Central memory CD4-positive, alpha-beta T cell (primary cell): ENCODE measurements at places on chromosomes 1 and 21.
A peak's percentile ranks its signal among the peaks of the same experiment; 100 is the strongest.

DNA sequence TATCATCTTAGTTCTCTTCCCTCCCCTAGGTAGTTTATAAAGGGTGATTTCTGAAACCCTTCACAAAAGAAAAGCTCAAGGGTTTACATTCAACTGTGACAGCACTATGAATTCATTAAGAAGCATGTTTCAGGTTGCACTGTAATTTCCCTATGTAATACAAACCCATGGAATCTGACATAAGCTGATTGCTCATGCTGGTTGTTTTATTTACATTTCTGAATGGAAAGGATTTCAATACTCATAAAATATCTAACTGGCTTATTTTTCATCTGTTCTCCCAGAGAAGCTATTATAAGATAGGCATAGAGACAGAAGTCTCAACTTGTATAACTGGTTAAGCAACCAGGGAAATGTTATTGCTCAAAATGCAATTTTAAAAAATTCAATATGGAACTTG is 20.5 kb downstream of the WNT2B start:
- no peak for DNase-seq

- no peak for DNase-seq
Observed at GRCh38 chr1:245464290-245464689, 309.5 kb downstream of the KIF26B start.

GRCh38 chr1:56938646-56939045 is 27.2 kb downstream of the C8B start:
- DNase-seq, result no peak

GRCh38 chr1:24762133-24762676 is 17.0 kb downstream of the CLIC4 start:
- DNase-seq, result no peak

DNA sequence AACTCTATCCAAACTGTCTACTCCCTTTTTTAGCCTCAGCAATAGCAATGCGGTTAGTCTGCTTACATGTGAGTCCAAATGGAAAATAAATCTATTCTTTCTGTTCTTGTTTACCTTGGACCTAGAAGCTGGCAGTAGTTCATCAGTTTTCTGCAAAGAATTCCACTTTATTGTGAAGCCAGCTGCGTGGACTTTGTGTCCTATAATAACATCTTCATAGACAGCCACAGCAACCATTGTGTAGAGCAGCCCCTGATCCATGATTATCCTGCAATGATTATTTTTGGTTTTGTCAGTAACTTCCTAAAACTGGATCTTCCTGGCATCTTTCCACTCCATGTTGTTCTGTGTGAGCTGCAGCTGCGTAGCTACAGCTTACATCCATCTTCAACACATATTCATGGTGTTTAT is 408.7 kb downstream of the NUF2 start:
- no peak for DNase-seq

GRCh38 chr1:21764615-21765423 is 18.1 kb downstream of the USP48 start:
- DNase-seq, result no peak

DNA sequence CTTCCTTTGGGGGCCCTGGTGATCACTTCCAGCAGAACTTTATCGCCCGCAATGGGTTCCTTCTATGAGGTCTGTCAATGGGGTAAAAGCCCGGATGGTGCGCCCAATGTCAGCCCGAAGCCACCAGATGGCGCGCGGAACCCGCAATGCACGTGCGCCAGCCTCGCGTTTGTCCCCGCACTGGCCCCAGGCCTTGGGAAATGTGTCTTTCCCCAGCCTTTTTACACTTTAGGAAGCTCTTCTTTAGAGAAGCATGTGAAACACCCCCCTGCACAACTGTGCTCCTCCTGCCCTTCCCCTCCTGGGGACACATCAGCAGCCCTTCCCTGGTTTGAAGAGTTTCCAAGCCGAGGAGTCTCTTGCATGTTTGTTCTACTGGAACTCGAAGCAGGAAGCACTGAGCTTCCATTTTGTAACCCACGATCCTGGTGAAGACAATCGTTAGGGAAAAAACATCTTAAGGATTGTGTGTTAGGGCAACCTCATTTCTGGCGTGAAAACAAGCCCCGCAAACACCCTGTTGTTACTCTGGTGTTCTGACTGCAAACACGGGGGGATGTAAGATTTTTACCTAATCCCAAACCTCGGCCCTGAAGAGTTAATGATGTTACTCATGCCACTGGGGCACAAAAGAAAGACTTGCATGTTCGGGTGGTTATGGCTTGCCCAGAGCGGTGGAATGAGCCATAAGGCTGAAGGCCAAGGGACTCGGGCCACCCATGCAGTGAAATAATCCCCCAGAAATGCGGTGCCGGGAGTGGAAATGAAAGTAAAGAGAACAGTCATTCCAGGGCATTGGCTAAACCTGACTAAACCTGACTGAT is 20.4 kb upstream of the TARBP1 start:
- peak; percentile 67 for DNase-seq

- no peak for DNase-seq
Observed at GRCh38 chr1:180918519-180918918, 5.8 kb downstream of the KIAA1614 start.

DNA sequence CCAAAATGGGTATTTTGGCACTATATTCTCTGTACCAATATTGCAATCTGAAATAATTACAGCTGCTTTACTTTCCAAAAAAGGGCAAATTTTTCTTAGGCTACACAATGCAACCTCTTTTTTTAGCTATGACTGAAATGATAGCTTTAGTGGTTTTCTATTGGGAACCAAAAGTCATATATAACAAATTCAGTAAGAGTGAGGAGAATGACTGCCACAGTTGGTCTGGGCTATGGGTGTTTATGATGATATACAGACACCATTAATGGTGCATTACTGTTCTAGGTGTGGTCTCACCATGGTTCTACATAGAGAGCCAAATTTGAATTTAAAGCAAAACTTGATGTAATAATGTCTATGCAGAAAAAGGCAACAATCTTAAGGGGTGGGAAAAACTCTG is 72.3 kb upstream of the PTBP2 start:
- DNase-seq, result no peak

DNA sequence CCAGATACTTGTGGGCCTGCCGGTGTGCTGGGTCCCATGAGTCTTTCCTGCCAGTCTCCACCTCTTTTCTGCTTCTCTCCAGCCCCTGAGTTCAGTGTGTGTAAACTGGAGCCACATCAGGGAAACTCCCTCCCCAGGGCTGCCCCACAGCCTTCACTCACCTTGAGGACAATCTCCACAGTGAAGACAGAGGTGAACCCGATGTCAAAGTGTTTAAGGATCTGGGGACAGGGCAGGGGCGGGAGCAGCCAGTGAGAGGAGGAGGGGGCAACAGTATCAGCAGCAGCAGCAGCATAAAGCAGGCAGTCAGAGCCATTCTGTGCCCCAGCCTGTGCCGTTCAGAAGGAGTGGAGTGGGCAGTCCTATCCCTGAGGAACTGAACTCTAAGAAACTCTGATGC is 43.2 kb downstream of the CACNA1S start:
- no peak for DNase-seq

DNA sequence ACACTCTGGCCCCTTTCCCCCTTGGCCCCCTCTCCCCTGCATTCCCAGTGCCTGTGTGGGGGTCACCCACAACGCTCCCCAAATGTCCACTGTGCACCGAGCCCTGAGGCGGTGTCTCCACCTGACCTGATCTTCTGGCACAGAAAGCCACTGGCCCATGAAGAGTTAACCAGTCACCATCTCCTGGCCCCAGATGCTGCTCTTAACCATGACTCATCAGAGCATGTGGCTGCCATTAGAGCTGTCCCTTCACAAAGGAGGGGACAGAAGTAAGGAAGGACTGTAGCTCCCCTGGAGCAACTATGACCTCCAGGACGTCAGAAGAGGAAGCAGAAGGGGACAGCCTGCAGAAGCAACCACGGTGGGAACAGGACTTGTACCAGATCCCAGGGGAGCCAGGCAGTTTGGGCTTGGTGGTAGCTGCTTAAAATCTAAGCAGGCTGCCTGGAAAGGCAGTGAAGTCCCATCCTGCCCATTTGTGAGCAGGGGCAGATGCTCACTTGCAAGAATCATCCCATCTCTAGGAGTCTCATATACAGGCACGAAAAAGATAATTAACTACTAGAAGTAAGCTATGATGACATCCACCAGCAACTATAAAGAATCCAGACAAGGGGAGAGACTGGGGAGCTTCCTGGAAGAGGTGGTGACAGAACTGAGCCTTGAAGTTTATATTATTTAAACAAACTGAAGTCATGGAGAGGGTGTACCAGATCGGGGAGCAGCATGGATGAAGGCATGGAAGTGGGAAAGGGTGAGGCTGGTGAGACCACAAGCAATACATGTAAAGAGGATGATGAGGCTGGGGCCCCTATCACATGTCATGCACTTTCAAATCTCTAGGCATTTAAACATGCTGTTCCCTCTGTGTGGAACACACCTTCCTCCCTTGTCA is 1.1 kb upstream of the TTC39A start:
- no peak for DNase-seq

GRCh38 chr1:116908820-116909511 is 750 bp upstream of the PTGFRN start:
- DNase-seq, result no peak

GRCh38 chr1:15001317-15001915 is 152.1 kb upstream of the TMEM51 start:
- no peak for DNase-seq

DNA sequence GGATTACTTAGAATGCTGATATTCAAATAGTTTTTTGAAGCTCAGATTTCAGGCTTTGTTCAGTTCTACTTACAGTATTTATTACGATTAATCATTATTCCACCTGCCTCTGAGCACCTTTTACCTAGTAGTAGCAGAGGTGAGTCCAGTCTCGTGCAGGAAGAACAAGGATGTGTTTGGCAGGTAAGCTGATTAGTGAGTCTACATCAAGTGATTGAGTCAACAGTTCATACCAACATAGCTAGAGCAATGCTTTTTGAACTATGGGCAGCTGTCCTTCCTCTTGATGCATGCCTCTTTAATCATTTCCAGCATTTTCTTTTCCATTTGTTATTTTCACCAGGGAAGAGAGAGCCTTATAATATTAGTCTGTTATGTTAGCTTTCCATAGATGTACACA is 838.9 kb downstream of the USP25 start:
- no peak for DNase-seq

GRCh38 chr1:195591917-195592672 is 1016.1 kb downstream of the KCNT2 start:
- no peak for DNase-seq

- DNase-seq, result no peak
Observed at GRCh38 chr21:32514275-32515055, 70.9 kb downstream of the TCP10L start.

DNA sequence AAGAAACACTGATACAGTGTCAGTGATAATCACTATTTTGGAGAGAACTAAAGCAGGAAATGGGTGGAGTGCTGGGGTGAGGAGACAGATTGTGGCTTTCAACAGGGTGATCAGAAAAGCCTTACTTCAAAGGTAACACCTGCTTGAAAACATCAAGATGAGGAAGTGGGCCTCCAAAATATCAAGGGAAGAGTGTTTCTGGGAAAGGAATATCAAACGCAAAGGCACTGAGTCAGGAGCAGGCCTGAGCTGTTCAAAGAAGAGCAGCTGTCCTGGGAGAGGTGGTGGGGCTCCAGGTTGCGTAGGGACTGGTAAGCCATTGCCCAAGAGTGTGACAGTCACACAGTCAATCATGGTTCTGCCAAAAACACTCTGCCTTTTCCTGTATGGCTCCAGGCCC is 47.1 kb upstream of the ATP1A1 start:
- peak; percentile 74 for DNase-seq

DNA sequence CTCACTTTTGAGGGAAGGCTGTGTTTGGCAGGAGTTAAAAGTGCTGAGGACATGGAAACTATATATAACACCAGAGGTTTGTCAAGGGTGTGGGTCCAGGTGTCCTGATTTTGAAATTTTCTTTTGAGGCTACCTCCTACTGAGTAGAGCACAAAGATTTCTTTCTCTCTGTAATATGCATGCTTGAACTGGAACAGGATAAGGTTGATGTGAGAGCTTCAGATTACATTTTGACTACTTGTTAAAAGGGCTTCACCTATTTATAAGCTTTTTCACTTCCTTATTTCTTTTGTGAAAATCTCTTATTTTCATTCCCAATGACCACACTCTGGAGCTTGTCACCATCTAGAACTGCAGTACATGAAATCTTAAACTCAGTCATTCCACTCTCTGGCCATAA is 59.8 kb upstream of the PLA2G4A start:
- no peak for DNase-seq

- no peak for DNase-seq
Observed at GRCh38 chr1:84956655-84957054, 40.3 kb downstream of the MCOLN2 start.
